Head of caudate nucleus (tissue), 42 donors: ENCODE measurements at places on chromosomes 7 and 10.

DNA sequence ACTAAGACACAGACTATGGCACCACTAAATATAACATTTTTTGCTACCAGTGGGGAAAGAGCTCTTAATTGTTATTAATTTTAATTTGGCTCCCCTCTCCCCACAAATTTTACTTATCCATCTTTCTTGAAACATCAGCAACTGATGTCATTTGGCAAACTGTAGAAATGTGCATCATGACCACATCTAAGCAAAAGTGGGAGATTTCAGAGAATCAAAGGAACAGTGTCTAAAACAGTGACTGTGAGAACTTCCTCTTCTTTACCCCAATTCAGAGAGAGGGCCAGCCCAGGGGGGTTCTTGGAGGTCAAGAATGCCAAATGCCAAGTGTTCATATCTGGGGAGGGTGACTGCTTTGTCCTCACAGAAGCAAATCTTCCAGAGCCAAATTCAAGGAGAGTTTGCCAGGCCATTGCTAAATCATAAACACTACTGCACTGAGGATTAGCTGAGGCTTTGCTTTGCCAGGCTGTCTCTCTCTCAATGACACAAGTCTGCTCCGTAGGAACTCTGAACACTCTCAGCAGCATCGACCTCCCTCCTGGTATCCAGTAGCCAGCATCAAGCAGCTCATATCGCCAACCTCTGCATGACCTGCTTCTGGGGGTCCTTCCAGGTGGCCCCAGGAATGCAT lies 65.6 kb downstream of the ITIH5 start:
- DNase-seq, result no peak

GRCh38 chr10:126904516-126904817 lies 761 bp upstream of the DOCK1 start:
- no peak for DNase-seq

GRCh38 chr7:107874111-107874510 lies 16.9 kb upstream of the DLD start:
- no peak for DNase-seq

DNA sequence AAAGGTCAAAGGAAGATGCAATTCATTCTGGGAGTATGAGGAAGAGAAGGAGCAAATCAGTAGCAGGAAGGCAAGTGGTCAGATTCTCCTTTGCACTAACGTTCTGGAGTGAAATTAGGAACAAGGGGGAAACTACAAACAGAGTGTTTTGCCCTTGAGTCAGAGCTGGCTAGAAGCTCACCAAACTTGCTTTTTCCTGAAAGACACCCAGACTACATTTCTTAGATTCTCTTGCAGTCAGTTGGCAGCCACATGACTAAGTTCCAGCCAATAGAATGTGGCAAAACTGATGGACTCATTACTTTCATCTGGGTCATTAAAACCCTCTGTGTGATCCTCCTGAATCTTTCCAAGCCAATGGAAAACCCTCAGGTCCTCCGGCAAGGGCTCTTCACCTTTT lies 18.6 kb upstream of the DLX5 start:
- no peak for DNase-seq

GRCh38 chr7:138954545-138955475 lies 26.4 kb downstream of the KIAA1549 start:
- no peak for DNase-seq

DNA sequence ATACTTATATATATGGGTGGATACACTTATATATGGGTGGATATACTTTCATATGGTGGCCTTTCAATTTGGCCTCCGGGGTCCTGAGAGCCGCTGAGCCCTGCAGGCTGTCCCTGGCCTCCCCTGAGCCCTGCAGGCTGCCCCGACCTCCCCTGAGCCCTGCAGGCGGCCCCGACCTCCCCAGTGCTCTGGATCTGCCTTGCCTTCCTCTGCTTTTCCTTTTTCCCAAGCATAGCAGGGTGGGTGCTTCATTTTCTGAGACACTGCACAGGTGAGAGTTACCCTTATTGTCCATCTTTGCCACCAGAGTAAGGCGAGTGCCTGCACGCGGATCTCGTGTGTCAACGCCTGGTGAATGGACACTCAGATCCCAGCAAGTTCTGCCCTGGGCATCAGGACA lies 106.6 kb downstream of the VIPR2 start:
- DNase-seq, result no peak

DNA sequence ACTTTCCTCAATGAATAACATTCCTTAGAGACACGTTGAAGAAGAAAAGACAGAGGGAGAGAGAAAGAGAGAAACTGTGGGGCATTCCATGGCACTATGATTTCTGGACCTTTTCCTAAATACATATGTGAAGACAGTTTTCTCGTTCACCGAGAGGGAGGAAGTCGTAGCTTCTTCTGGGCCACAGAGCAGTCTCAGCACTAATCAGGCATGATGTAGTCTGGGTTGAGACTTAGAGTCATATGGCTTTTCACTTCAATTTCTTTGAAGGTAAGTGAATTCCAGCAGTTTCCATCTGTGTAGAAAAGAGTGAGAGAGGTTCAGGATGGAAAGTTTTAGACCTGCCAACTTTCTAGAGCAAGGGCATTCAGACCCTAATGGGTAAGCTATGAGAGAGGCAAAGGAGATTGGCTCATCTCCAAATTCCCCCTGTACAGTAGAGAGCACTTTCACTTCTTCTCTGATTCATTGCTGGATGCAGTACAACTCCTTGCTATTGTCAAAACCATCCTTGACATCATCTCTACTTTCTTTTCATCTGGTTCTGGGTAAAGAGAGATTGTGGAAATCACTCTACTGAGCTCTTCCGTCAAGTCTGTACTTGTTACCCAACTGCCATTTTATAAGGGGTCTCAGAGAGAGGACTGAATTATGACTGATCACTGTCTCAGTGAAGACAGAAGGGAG lies 31.5 kb upstream of the OR9A4 start:
- DNase-seq, result no peak

DNA sequence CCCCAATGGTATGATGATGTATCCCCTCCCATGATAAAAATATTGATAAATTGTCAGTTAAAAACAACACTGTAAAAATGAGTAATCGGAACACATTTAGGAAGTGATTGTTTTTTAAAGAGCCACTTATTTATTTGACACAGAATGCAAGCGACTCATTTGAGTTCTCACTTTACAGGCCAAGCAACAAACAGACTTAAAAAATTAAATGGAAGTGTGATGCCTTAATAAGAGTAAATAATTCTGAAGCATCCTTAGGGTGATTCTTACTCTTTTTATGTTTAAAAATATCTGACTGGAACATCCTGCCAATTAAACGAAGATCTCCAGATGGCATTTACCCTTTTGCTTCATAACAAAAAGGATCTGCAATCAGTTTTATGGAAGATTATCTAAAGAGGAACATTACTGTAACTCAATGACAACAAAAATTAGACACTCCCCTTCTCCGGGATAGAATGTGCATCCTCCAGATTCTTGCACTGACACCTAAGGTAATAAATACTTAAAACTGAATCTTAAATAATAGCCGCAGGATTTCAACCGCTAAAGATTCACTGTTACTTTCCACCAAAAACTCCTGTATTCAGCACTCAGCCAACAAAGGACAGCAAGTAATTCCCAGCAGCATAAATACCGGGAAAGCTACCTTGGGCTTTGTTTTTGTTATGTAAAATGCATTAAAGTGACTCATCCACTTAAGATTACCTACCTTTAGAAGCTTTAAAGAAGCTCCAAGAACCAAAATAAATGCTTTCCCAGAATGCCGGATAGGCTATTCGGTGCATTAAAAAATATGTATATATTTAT lies 1.7 kb downstream of the CACNA2D1 start:
- no peak for DNase-seq

DNA sequence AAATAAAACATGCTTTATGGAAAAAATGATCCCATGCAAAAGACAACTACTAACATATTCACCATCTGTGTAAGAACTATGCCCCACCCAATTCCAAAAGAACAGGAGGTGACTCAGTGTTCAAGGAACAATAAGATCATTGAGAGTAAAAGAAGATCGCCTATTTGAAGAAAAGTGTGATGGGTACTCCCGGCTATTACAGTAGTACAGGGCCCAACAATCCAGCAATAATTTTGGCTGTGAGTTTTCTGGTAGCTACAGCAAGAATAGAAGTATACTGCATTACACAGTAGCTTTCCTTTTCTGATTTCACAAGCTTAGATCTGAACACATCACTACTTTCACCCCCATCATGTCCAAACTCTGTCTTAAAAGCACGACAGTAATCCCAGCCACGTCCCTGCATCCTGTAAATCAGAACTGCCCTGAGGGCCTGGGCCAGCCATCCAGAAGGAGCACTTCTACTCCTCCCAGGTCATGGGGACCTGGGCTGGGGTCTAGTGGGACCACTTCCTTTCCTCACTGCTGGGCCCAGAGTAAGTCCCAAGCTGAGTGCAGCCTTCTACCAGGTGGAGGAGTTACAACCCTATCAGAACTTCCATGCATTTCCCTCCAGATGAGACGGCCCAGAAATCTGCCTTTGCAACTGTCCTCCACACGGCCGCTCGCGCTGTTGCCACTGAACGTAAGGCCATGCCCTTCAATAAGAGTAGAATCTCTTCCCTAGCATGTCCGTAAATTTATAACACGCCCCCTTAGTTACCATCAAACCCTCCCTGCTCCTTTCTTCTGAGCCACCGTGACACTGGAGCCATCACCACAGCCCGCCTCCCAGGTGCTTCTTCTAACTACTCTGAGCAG lies 7.9 kb downstream of the ESYT2 start:
- no peak for DNase-seq

- no peak for DNase-seq
These were observed 524.0 kb upstream of the PFKP start for GRCh38 chr10:2543142-2543886.

GRCh38 chr7:24422441-24423010 lies 138.5 kb downstream of the NPY start:
- DNase-seq, result no peak

- DNase-seq, result no peak
These were observed 24.7 kb upstream of the DPYSL4 start for GRCh38 chr10:132162021-132162531.

DNA sequence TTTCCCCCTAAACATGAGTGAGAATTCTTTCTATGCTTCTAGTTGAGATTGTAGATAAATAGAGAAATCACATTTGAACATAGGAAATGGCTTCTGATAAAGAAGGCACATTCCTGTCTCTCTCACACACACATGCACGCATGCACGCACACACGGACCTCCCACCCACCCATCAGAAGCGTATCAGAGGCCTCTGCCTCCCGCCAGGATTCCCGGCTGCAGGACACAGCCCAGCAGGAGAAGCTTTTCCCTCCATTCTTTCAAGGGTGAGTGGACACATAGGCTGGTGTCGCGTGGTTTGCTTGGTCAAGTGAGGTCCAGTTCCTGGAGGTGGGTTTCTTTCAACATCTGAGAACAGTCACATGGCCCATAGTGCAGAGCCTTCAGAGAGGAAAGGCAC lies 34.2 kb downstream of the KLF6 start:
- no peak for DNase-seq

DNA sequence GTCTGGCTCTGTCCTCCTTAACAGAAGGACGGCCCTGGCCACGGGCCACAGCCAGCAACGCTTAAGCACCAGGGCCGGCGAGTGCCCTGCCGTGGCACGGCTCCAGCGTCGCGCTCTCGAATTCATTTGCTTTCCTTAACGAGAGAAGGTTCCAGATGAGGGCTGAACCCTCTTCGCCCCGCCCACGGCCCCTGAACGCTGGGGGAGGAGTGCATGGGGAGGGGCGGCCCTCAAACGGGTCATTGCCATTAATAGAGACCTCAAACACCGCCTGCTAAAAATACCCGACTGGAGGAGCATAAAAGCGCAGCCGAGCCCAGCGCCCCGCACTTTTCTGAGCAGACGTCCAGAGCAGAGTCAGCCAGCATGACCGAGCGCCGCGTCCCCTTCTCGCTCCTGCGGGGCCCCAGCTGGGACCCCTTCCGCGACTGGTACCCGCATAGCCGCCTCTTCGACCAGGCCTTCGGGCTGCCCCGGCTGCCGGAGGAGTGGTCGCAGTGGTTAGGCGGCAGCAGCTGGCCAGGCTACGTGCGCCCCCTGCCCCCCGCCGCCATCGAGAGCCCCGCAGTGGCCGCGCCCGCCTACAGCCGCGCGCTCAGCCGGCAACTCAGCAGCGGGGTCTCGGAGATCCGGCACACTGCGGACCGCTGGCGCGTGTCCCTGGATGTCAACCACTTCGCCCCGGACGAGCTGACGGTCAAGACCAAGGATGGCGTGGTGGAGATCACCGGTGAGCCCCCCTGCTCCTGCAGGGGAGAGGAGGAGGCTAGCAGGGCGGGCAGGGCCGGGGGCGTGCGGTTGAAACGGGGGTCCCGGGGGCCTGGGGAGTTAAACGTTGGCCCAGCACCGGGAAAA lies at the start of gene HSPB1:
Gene HSPB1, plus strand, starts transcription at position 327 of the 855 bp plus-strand sequence. Its CDS starts 40 bp downstream, at position 367.
- peak; percentile 85 for DNase-seq

GRCh38 chr10:96878057-96878456 lies 46.0 kb downstream of the LCOR start:
- no peak for DNase-seq

DNA sequence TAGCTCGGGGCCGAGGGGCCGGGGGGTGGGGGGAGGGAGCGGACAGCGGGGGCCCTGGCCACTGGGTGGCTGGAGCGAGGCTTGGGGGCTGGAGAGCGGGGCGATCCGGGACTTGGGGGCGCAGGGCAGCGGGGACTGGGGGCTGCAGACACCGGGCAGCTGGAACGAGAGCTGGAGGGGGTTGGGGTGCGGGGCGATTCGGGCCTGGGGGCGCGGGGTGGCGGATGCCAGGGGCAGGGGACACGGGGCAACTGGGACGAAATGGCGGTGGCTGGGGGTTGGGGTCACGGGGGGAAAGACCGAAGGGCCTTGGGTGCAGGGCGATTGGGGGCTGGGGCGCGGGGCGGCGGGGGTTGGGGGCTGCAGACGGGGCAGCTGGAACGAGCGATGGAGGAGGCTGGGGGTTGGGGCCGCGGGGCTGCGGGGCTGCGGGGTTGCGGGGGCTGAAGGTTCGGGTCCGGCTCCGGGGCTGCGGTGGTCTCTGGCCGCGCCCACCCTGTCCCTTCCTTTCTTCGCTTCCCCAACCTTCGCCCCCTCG lies 590 bp downstream of the COL26A1 start:
- DNase-seq, result no peak

GRCh38 chr7:95470452-95470851 lies 15.3 kb upstream of the ASB4 start:
- no peak for DNase-seq

DNA sequence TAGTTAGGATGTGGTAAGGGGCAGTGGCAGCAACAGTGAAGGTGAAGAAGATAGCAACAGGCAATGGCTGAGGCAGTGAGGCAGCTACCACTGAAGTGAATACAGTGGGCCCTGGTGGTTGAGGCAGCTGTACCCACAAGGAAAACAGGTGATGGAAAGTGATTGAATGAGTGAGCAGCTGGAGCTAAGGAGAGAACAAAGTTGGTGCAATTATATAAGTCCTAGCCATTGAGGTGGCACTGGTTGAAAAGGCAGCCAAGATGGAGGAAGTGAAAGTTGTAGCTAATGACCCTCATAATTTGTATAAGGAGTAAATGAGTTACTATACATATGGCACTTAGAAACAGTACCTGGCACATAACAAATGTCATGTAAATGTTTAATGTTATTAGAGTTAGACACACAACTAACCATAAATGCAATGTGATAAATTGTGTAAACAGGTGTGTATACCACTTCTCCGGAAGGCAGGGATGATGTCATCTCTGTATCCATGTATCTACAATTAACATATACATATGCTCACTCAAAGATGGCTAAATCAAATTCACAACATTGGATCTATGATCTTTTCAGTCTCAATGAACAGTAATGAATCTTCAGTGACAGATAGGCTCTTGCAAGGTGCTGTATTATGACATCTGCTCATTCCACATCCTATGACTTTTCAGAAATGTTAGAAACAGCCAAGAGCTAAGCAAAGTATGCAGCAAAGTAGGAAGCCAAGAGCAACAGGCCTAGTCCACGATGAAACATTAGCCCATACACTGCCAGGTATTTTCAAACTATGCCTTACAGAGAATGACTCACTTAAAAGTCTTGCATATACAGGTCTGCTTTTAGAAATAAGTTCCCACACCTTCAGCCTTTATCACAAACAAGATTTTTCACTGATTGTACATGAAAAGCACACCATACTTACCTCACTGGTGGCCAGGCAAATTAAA lies 10.7 kb downstream of the XPNPEP1 start:
- no peak for DNase-seq
